ENCODE measurements at places on chromosomes 12 and 14.

- no peak for DNase-seq
Measured at GRCh38 chr12:122459211-122459610, 36.7 kb upstream of the CLIP1 start.

DNA sequence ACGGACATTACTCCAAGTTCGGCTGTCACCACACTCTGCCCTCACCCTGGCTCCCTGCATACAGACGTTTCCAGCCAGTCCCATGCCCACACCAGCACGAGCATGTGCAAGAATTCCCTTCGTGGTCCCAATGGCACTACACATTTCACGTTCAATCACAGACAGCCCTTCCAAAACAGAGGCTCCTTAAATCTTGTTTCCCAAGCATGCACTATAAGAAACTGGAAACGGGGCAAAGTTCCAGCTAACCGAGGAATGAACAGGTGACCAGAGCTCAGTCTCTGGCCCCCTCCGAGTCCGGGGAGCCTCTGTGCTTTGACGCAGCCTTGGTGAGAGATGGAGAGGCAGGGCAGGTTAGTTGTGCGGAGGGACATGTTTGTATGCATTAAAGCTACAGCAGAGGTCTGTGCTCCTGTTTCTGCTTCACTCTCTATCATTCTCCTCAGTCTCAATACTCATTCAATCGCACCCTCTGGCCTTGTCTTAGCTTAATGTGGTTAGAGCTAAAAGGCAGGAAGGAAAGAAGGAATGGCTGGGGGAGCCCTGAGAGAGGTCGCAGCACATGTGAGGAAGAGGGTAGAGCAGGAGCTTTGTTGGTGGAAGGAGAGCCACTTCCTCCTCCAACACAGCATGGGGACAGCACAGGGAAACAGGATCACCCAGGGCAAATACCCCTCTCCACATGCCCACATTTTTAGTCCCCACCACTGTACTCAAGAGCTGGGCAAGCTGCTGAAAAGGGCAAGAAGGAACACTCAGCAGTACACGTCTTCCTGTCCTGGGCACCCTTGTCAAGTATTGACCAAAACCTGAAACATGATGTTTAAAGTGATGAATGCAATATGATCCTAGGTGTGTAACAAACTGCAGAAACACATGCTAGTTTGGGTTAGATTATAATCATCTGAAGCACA is 12.2 kb upstream of the SELPLG start:
- DNase-seq = no peak

- peak; percentile 98 for DNase-seq
Measured at GRCh38 chr14:21092273-21093011, 6.0 kb downstream of the ZNF219 start.

- no peak for DNase-seq
Measured at GRCh38 chr14:79201564-79202207, 1009.6 kb downstream of the DIO2 start.

DNA sequence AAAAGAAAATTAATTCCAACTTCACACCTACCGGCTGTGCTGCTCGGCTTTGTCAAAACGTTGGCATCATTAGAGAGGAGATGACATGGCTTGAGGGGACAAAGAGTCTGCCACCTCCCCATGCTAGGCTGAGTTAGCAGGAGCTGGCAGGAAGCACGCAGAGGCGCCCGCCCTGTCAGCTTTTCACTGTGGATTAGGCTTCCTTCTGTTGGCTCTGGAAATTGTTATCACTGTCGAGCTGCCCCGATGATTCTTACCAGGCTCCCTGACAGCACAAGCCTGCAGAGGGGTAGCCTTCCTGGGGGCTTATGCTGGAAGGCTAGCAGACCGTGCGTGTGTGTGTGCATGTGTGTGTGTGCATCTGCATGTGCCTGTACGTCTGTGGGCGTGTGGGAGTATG is 490.9 kb upstream of the TBX3 start:
- DNase-seq = no peak
